Activated T-cell treated with anti-CD3 and anti-CD28 coated beads, Interleukin-2, amount 50 U/mL, for 72 hours (primary cell): ENCODE measurements at places on chromosomes 5 and 9. TPM values are rescaled to one million over a fixed set of nuclear protein-coding genes. Genes with fewer than 3 reads are reported as not detected.

GRCh38 chr5:176542596-176543427 is 5.6 kb upstream of the RNF44 start:
- DNase-seq: peak; percentile 68

DNA sequence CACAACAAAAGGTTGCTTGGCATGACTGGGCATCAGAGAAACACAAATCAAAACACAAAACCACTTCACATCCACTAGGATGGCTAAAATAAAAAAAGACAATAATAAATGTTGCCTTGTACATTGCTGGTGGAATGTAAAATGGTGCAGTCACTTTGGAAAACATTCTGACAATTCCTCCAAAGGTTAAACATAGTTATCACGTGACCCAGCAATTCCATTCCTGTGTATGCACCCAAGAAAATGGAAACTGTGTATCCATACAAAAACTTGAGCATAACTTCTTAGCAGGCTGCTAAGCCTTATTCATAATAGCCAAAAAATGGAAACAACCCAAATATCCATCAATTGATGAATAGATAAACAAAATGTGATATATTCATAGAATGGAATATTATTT is 10.2 kb upstream of the SLC46A2 start:
- DNase-seq: no peak

DNA sequence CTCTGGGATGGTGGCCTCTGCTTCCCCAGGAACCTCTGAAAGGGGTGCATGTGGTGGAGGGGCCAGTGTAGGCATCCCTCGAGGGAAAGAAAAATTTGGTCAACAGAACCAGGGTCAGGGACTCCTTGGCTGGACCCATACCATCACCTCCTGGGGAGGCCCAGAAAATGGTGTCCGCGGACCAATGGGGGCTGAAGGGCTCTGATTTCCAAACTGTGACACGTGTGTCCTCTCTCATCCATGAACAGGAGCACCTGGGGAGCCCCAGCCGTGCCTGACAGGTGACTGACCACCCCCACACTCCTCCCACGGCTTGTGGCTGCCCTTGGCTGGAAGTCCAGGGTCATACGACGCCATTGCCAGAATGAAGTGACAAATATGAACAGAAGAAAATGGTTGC is 3.9 kb downstream of the FCN2 start:
- DNase-seq: no peak

DNA sequence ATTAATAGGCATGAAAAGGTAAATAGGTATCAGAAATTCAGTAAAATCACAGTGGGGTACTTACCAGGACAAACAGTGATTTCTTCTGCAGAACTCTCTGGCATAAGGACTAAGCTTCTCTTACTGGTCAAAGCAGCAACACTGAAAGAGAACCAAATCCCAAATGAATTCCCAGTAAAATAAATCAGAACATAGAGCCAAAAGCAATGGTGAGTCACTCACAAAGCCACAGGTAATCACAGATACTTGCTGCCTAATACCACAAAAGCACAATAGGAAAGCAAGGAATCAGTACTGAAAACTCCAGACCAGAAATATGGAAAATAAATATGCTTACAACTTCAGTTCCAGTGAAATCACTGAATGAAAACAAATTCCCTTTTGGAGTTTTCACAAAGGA is 50.7 kb downstream of the UIMC1 start:
- no peak for DNase-seq

DNA sequence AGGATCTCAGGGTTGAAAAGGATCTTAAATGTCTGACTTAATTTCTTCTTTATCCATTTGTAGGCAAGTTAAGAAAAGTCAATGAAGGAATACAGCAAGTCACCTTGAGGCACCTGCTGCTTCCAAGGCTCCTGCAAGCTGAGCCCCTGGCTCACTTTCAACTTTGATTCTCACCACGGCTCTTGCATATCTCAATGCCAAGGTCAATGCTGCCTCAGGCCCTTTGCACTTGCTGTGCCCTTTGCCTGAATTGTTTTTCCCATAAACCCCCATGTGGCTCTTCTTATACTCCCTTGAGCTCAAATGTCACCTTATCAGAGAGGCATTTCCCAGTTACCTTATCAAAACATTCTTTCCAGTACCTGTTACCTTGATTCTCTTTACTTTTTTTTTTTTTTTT is 144.3 kb upstream of the RAPGEF1 start:
- DNase-seq: no peak

- no peak for DNase-seq
Measured at GRCh38 chr9:130630506-130631330, 33.7 kb upstream of the PRDM12 start.

GRCh38 chr5:40386289-40386688 is 293.4 kb upstream of the PTGER4 start:
- peak; percentile 45 for DNase-seq

- DNase-seq: no peak
Measured at GRCh38 chr5:148864113-148864841, 37.9 kb downstream of the ADRB2 start.

DNA sequence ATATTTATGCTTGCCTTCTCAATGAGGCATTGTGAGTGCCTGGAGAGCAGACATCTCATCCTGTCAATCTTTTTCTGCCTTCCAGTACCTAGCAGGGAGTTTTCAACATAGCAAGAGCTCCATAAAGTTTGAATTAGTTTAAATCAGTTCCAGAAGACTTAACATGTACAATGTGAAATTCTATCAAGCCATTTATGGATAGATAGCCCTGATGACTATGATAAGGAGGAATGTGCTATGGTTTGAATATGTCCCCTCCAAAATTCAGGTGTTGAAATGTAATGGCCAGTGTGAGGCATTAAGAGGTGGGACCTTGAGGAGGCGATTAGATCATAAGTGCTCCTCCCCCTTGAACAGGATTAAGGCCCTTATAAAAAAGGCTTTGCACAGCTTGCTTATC is 306.9 kb upstream of the SMARCA2 start:
- DNase-seq: no peak

GRCh38 chr9:87270221-87270847 is 227.3 kb upstream of the DAPK1 start:
- DNase-seq: no peak

DNA sequence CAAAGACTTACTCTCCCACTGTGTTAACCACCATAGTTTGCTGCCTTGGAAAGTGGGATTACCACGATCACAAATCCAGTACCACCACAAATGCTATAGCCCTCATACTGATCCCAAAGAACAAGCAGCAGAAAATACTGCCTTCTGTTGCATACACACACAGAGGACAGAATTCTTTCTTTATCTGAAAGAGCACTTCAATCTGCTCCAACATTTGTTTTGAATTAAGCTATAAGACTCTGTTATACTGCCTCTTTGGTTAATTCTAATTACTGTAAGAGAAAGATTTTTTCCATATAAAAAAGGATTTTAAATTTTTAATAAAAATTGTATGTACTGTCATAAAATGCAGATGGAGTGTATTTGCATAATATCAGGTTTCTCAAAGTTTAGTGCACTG is 69.8 kb downstream of the YIPF5 start:
- DNase-seq: no peak

GRCh38 chr9:14389657-14390056 is 75.7 kb upstream of the NFIB start:
- no peak for DNase-seq

DNA sequence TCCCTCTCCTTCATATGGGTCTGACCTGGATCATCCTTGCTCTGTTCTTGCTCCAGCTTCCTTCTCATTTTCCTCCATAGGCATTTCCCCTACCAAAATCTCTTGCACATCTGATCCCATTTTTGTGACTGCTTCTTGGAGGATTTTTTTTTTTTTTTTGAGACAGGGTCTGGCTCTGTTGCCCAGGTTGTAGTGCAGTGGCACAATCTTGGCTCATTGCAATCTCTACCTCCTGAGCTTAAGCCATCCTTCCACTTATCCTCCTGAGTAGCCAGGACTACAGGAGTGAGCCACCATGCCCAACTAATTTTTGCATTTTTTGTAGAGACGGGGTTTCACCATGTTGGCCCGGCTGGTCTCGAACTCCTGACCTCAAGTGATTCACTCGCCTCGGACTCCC is 10.5 kb upstream of the JMY start:
- DNase-seq: no peak

DNA sequence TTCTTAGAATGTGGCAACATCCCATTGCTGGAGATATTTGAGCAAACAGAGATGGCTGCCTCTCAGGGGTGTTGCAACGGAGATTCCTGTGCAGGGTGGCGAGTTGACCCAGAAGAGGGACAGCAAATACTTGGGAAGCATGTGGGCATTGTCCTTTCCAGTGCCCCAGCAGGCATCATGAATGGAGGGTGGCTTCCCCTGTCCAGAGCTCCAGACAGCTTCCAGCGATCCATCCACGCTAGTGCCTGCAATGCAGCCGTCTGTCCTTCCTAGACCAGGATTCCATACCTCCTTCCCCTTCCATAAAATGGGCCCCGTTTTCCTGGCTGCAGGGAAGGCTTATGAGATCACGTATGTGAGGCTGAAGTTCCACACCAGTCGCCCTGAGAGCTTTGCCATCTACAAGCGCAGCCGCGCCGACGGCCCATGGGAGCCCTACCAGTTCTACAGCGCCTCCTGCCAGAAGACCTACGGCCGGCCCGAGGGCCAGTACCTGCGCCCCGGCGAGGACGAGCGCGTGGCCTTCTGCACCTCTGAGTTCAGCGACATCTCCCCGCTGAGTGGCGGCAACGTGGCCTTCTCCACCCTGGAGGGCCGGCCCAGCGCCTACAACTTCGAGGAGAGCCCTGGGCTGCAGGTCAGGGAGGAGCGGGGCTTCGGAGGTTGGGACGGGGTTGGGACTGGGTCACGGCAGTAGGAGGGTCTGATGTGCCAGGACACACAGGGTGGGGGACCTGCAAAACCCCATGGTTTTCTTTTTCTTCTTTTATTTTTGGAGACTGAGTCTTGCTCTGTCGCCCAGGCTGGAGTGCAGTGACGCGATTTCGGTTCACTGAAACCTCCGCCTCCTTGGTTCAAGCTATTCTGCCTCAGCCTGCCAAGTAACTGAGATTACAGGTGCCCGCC is 17.2 kb downstream of the LAMC3 start:
- no peak for DNase-seq

GRCh38 chr9:962023-962422 is 14.4 kb upstream of the DMRT3 start:
- no peak for DNase-seq

DNA sequence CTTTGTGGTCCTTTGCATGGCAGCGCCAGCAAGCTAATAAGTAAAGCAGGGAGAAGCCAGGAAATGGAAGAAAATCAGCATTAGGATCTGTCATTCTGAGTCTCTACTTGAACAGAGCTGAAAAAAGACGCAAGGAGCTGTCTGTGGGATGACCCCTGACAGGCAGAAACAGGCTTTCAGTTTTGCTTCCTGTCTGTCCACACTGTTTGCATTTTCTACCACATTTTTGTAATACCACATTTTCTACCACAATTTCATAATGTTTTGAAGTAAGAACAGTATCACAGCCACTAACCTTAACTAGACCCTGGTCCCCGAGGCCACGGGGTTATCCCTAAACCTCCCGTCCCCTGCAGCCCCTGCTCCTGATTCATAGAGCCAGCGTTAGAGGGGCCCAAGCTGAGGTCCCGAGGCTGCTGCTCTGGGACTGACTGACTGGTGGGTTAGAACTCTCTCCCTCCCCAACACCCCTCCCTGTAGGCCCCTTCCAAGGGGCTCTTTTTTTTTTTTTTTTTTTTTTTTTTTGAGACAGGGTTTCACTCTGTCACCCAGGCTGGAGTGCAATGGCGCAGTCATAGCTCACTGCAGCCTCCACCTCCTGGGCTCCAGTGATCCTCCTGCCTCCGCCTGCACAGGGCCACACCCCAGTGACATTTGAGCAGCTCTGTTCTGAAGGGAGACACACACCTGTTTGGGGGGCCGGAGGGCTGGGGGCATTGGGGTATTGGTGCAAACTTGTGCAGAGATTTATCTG is 4.0 kb upstream of the CLIC3 start:
- peak; percentile 62 for DNase-seq

- DNase-seq: no peak
Measured at GRCh38 chr5:54739371-54739770, 221.8 kb downstream of the SNX18 start.

DNA sequence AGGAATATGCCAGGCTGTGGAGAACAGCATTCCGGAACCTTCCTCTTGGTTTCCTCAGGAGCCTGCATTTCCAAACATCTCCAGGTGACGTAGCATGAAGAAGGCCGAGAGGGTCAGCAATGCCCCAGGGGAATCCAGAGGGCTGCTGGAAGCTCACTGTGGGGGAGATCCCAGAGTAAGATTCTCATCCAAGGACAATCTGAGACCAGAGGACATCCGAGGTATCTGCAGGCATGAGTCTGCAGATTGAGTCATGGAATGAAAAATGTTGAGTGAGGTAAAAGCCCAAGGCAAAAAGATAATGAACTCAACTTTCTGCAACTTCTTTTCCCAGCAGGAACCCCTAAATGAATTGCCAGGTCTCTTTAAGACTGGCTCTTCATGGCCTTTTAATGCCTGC is 73.5 kb downstream of the KIF4B start:
- no peak for DNase-seq

GRCh38 chr5:157689942-157690689 is 18.8 kb downstream of the C5orf52 start:
- peak; percentile 35 for DNase-seq

DNA sequence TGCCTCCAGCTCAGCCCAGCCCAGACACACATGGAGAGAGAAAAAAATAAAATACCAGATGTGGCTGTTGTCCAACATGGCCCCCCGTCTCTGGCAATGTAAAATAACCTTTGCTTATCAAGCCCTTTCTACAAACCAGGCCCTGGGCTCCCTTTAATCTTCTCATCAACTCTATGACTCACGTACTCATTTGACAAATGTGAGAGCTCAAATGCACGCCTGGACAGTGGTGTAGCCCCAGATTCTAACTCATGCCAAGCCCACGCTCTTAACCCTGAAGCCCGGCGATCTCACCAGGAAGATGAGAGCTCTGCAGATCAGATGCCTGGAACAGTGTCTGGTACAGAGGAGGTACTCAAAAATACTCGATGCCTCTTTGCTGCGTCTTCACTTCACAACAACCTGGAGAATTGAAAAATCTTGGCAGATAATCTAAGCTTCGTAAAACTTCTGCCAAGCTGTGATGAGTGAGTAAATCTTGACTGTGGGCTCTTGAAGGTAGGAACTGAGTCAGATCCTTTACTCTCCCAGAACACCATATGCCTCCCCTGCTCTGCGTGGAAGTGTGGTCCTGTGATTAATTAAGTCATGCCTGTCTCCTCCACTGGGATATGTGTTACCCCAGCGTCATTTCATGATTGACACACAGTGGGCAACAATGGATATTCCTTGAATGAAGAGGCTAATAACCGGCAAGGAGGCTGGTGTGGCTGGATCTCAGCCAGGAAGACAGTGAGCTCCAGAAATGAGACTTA is 102.0 kb upstream of the FSTL4 start:
- no peak for DNase-seq

Gene SHOC1
- not detected for total RNA-seq

Gene PCBD2
- total RNA-seq: 22.2 TPM

Gene LCN12
- total RNA-seq: 1.4 TPM

Gene SLC1A1
- 0.14 TPM for total RNA-seq

Gene SAPCD2
- 6.6 TPM for total RNA-seq

Gene CWC27
- total RNA-seq: 37.5 TPM

Gene NRG2
- 0.07 TPM for total RNA-seq

Gene PLAC8L1
- total RNA-seq: 1.4 TPM

Gene CYSRT1
- 1.0 TPM for total RNA-seq

Gene APBA1
- 1.2 TPM for total RNA-seq
